Amniotic epithelial cell (primary cell): ENCODE measurements at places on chromosomes 12 and 14.

DNA sequence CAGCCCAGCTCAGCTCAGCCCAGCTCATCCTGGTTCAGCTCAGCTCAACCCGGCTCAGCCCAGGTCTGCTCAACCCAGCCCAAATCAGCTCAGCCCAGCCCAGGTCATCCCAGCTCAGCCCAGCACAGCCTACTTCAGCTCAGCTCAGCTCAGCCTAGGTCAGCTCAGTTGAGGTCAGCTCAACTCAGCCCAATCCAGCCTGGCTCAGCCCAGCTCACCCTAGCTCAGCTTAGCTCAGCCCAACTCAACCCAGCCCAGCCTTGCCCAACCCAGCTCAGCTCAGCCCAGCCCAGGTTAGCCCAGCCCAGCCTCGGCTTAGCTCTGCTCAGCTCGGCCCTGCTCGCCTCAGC is 332.3 kb downstream of the TMEM121 start:
- no peak for DNase-seq

GRCh38 chr12:130978785-130979184 is 25.1 kb downstream of the ADGRD1 start:
- no peak for DNase-seq

DNA sequence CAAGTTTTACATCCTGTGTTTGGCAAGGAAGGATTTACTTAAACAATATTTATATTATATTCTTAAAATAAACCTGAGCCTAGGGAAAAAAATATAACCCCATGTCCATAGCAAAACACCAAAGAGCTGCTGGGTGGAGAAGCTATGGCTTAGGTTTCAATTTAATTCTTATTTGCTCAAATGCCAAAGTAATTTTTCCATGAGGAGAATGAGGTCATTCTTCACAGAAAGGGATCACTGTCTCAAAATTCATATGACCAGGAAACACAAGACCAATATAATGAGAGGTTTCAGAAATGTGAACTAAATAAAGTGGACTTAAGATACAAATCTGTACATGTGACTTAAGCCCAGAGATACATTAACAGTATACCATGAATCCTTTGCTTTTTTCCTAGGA is 195.0 kb downstream of the PHLDA1 start:
- no peak for DNase-seq

DNA sequence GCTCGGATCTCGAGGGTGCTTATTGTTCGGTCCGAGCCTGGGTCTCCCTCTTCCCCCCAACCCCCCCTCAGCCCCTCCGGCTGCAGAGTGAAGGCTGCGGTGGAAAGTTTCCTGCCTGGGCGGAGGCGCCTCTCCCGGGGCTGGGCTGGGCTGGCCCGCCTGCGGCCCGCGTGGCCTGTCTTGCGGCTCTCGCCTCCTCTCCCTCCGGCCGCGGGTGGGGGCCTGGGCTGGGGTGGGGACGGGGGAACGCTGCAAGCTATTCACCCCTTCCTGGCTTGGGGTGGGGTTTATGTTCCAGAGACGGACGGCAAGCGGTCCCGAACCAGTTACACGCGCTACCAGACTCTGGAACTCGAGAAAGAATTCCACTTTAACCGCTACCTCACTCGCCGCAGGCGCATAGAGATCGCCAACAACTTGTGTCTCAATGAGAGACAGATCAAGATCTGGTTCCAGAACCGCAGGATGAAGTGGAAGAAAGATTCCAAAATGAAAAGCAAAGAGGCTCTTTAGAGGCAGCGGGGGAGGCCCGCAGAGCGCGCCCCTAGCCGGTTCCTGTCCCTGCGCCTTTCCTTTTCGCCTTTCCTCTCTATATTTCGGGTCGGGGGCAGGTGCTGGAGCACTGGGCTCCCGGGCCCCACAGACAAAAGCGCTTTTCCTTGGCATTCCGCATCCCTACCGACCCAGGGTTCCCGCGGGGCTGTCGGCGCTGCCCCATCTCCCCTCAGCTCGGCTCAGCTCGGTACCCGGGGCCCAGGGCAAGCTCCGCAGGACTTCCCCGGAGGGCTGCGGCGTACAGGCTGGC is 1.3 kb downstream of the HOXC5 start:
- DNase-seq, result peak; percentile 83

DNA sequence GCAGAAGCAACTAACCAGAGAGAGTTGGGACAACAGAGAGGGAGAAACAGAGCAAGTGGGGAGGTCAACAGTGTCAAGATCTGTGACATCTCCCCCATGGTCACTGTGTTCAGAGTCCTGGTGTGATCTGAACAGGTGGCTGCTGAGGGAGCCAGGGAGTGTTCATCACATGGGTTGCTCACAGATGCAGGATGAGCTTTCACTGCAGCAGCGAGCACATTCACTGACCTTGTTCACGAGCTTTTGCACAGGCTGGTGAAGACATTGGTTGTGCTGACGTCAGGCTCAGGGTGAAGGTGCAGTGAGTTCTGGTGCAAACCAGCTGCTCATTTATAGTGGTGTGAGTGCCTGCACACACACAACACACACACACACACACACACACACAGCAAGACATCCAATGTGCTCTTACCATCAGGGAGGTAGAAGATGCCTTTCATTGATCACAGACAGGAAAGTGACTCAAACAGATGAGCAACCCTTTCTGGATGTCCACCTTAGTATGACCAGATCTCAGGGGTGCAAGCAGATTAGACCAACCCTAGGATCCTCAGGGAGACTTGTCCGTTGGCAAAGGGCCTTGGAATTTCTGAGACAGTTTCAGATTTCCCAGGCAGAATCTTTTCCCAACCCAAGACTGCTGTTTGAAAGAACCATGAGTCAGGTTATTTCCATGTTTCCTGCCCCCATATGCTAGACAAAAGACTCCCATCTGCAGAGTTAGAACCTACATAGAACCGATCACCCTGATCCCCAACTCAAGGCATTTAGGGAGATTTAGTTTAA is 44.3 kb upstream of the OR10AD1 start:
- no peak for DNase-seq

DNA sequence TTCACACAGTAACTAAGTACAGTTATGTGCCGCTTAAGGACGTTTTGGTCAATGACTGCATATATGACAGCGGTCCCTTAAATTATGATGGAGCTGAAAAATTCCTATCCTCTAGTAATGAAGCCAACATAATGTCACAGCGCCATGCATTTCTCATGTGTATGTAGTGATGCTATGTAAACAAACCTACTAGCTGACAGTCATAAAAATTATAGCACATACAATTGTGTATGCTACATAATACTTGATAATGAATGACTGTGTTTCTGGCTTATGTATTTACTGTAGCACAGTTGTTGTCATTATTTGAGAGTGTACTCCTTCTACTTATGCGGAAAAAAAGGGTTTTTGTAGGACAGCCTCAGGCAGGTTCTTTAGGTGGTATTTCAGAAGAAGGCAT is 99.7 kb downstream of the DACT1 start:
- DNase-seq, result no peak
